Neuronal stem cell (in vitro differentiated cells): ENCODE measurements at places on chromosomes 13 and 19.

DNA sequence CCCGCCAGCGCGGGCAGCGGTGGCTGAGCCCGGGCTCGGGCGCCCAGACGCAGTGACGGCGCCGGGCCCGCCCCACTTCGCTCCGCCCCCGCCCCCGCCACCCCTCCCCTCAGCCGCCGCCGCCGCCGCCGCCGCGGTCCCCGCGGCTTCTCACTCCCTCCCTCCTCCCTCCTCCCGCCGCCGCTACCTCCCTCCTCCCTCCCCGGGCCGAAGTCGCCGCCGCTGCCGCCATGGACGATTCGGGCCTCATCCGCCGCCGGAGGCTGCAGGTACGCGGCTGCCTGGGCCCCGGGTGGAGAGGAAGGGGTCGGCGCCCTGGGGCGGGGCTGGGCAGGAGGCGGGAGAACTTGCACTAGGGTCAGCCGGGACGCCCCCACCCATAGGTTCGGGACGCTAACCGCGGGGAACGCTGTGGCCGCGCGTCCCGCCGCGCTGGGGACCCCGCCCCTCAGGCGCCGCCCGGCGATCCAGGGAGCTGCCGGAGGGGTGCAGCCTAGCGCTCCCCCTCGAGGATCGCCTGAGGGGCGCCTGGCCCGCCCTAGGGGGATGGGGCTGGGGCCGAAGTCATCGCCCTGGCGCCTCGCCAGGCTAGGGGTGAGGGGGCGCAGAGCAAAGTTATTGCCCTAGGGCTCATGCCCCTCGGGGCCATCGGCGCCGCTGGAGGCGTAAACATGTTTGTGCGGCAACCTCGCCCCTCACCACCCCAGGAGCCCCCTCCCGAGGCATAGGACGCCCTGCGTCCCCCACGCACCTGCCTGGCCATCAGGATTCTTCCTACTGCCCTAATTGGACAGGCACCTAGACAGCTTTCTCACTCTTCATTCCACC, 427 bp downstream of the RTBDN start:
- H3K4me3 ChIP-seq = peak overlapping the region; percentile 49
- DNase-seq = no peak

GRCh38 chr13:77533875-77534788, 1.4 kb upstream of the SCEL start:
- H3K27ac ChIP-seq = no peak overlapping the region
- no peak for DNase-seq
- no peaks in the 10 kb centered on the region for H3K27me3 ChIP-seq
- H3K36me3 ChIP-seq = no peaks in the 10 kb centered on the region
- H3K4me3 ChIP-seq = no peak overlapping the region

GRCh38 chr19:15421136-15421695, 2.4 kb upstream of the AKAP8L start:
- peaks cover 8% of the 10 kb centered on the region for H3K4me1 ChIP-seq
- H3K4me3 ChIP-seq = no peak overlapping the region
- no peak for DNase-seq
- peaks cover 33% of the 10 kb centered on the region for H3K36me3 ChIP-seq
- H3K27me3 ChIP-seq = no peaks in the 10 kb centered on the region

- H3K4me3 ChIP-seq = no peak overlapping the region
- H3K36me3 ChIP-seq = no peaks in the 10 kb centered on the region
- H3K4me1 ChIP-seq = no peaks in the 10 kb centered on the region
These were observed 362.6 kb downstream of the KLF5 start for GRCh38 chr13:73421310-73421912.

GRCh38 chr13:49932066-49932465, 4.1 kb downstream of the SPRYD7 start:
- H3K27me3 ChIP-seq = peaks cover 2% of the 10 kb centered on the region
- H3K4me1 ChIP-seq = no peaks in the 10 kb centered on the region
- no peak overlapping the region for H3K27ac ChIP-seq
- no peaks in the 10 kb centered on the region for H3K36me3 ChIP-seq
- DNase-seq = no peak

DNA sequence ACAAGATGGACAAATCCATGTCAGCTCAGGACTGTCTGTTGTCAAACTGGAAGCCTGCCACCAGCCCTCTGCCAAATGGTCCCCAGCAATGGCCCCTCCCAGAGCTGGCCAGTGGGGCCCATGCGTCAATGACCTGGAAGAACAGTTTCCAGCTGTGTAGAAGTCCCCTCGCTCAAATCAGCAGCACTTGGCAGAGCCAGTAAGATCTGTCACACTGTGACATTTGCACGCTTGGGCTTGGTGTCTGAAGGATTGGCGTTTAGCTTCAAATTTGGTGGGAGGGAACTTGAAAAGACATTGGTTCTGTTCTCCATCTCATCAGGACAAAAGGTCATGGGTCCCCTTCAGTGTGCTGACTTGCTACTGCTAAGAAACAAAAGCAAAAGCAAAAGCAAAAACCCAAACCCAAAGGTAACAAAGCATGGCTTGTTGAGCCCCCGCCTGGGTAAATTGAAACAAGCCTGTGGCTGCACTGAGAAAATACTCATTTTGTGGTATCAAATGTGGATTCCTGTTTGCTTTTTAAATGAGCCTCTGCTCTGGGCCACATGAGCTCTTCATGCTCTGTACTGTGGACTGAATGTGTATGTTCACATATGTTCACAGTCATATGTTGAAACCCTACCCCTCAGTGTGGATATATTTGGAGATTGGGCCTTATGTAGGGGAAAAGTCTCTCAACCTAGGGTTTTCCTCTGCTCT, 253.6 kb upstream of the MAB21L1 start:
- no peaks in the 10 kb centered on the region for H3K27me3 ChIP-seq
- H3K36me3 ChIP-seq = no peaks in the 10 kb centered on the region
- DNase-seq = no peak
- no peak overlapping the region for H3K4me3 ChIP-seq
- H3K4me1 ChIP-seq = peaks cover 5% of the 10 kb centered on the region

GRCh38 chr13:108895220-108895704, 265.9 kb downstream of the MYO16 start:
- H3K4me1 ChIP-seq = no peaks in the 10 kb centered on the region
- no peaks in the 10 kb centered on the region for H3K36me3 ChIP-seq
- no peak overlapping the region for H3K4me3 ChIP-seq
- no peaks in the 10 kb centered on the region for H3K27me3 ChIP-seq

DNA sequence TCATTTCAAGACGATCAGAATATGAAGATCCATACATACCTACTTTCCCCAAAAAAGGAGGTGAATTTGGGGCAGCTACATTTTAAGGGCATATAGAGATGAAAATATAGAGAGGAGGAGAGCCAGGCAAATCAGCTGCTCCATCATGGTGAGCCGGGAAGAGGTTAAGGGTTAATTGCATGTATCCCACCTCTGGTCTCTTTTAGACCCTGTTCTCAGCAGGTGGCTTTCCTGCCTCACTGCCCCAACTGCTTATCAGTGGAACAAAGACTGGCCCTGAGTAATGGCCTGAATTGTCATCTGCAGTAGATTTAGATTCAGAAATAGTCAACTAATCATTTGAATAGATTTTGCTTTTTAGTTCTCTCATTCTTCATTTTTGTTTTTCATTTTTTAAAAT, 206.6 kb downstream of the SPRY2 start:
- peak overlapping the region; percentile 78 for H3K27ac ChIP-seq
- H3K36me3 ChIP-seq = no peaks in the 10 kb centered on the region
- H3K4me3 ChIP-seq = peak overlapping the region; percentile 47
- DNase-seq = peak; percentile 60
- H3K27me3 ChIP-seq = no peaks in the 10 kb centered on the region

DNA sequence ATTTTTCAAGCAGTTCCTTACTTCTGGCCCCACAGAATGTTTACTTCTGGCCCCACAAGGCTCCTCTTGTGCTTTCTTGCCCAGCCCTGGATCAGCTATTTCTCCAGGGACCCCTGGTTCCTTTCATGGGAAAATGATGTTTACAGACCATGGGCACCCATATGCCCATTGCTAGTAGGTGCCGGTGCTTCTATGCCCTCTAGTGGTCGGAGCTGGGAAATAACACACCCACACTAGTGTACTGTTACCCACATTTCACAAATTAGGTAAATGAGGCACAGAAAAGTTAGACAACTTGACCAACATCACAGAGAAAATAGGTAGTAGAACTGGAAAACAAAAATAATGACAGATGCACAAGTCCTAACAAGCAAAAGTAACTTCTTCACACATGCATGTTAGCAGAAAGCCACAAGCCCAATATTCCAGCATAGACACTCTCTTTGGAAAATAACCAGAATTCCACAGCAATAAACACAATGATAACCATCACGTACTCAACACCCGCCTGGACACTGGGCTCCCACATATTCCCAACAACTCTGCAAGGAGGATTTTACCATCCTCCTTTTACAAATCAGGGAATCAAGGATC, 1.3 kb upstream of the CEACAM6 start:
- H3K4me3 ChIP-seq = no peak overlapping the region
- H3K4me1 ChIP-seq = no peaks in the 10 kb centered on the region
- peak; percentile 6 for DNase-seq
- H3K36me3 ChIP-seq = no peaks in the 10 kb centered on the region

- H3K4me3 ChIP-seq = no peak overlapping the region
- no peaks in the 10 kb centered on the region for H3K36me3 ChIP-seq
- no peak overlapping the region for H3K27ac ChIP-seq
These were observed 5.0 kb downstream of the KLK4 start for GRCh38 chr19:50906217-50906616.

- no peaks in the 10 kb centered on the region for H3K27me3 ChIP-seq
- no peak overlapping the region for H3K27ac ChIP-seq
- DNase-seq = no peak
- no peaks in the 10 kb centered on the region for H3K36me3 ChIP-seq
- H3K4me3 ChIP-seq = no peak overlapping the region
These were observed 7.5 kb downstream of the DOCK9 start for GRCh38 chr13:98970330-98970729.

GRCh38 chr19:681029-682019, 5.1 kb downstream of the FSTL3 start:
- peak overlapping the region; percentile 60 for H3K4me3 ChIP-seq
- no peaks in the 10 kb centered on the region for H3K36me3 ChIP-seq
- peaks cover 6% of the 10 kb centered on the region for H3K4me1 ChIP-seq
- no peak for DNase-seq

DNA sequence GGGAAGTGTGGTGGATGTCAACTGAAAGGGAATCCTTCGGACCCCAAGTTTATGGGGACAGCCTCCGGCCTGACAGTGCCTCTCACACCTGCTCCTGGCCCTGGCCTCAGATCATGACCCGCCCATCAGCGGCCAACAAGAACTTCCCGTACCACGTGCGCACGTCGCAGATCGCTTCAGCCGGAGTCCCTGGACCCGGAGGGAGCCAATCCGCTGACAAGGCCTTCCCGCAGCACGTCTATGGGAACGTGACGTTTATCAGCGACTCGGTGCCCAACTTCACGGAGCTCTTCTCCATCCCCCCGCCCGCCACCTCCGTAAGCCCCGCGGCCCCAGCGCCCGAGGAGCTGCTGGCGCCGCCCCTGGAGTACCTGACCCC, 2.0 kb upstream of the MEGF8 start:
- no peak for DNase-seq
- peaks cover 3% of the 10 kb centered on the region for H3K4me1 ChIP-seq
- no peak overlapping the region for H3K4me3 ChIP-seq
- H3K36me3 ChIP-seq = no peaks in the 10 kb centered on the region
- no peak overlapping the region for H3K27ac ChIP-seq

DNA sequence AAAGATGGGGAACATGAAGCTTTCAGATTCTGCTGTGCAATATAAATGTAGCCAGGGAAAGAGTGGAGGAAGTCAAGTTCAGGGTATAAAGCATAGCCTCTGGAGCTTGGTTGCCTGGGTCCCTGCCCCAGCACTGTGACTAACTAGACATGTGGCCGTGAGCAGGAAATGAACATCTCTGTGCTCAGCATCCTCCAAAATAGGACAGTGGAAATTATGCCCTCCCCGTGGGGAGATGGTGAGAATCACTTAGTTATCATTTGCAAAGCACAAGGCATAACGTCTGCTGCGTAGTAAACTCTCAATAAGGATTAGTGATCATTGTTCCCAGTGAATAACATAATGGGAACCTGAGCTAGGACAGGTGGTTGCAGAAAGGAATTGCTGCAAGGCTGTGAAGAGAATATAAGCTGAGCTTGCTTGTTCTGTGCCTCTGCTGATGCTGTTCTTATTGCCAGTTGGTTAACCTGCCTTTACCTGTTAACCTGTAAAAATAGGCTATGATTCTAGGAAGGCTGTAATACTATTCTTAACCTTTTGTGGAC, 441.0 kb downstream of the COG6 start:
- H3K36me3 ChIP-seq = no peaks in the 10 kb centered on the region
- no peak overlapping the region for H3K27ac ChIP-seq
- no peak overlapping the region for H3K4me3 ChIP-seq
- DNase-seq = no peak

GRCh38 chr13:25881971-25882451, 169.8 kb downstream of the SHISA2 start:
- H3K27me3 ChIP-seq = no peaks in the 10 kb centered on the region
- peak overlapping the region; percentile 0 for H3K4me3 ChIP-seq
- H3K27ac ChIP-seq = peak overlapping the region; percentile 71
- H3K4me1 ChIP-seq = peaks cover 31% of the 10 kb centered on the region

GRCh38 chr19:39515551-39516191, 732 bp downstream of the SELENOV start:
- H3K4me1 ChIP-seq = peaks cover 6% of the 10 kb centered on the region
- H3K36me3 ChIP-seq = peaks cover 3% of the 10 kb centered on the region
- H3K27me3 ChIP-seq = peaks cover 7% of the 10 kb centered on the region
- no peak for DNase-seq
- H3K27ac ChIP-seq = no peak overlapping the region

- H3K4me3 ChIP-seq = peak overlapping the region; percentile 28
- no peaks in the 10 kb centered on the region for H3K36me3 ChIP-seq
- no peak overlapping the region for H3K27ac ChIP-seq
- H3K27me3 ChIP-seq = no peaks in the 10 kb centered on the region
- no peaks in the 10 kb centered on the region for H3K4me1 ChIP-seq
These were observed 18.3 kb upstream of the SLC1A5 start for GRCh38 chr19:46806656-46807055.

DNA sequence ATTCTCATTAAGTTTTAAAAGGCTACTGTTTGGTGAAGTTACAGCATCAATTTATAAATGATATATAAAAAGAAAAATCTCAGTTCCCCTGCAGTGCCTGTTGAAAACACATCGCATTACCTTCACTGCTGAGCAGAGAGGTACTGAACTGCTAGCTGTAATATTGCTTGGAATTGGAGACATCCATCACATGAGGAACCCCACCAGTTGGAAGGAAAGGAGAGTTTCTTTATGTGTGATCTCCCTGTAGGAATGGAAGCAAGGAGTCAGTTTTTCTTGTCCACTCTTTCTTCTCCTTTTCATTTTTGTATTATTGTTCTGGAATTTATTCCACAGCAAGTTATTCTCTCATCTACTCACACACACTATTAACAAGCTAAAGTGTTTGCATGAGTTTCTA, 1586.0 kb upstream of the PRR20A start:
- H3K27ac ChIP-seq = no peak overlapping the region
- no peak overlapping the region for H3K4me3 ChIP-seq
- H3K27me3 ChIP-seq = no peaks in the 10 kb centered on the region
- H3K36me3 ChIP-seq = no peaks in the 10 kb centered on the region
- DNase-seq = no peak
- H3K4me1 ChIP-seq = no peaks in the 10 kb centered on the region

GRCh38 chr19:41563854-41564514, 12.0 kb upstream of the CEACAM21 start:
- no peak for DNase-seq
- H3K27me3 ChIP-seq = peaks cover 22% of the 10 kb centered on the region
- no peaks in the 10 kb centered on the region for H3K4me1 ChIP-seq
- no peak overlapping the region for H3K27ac ChIP-seq
- peak overlapping the region; percentile 51 for H3K4me3 ChIP-seq
